ENCODE measurements at places on chromosomes 16 and 17. TPM values are rescaled to one million over a fixed set of nuclear protein-coding genes. Genes with fewer than 3 reads are reported as not detected.

Gene RDM1
- not detected for total RNA-seq

Gene PPY
- not detected for total RNA-seq

Gene MYH2
- not detected for total RNA-seq

Gene CASKIN1
- total RNA-seq = 0.20 TPM

Gene MTHFSD
- total RNA-seq = 19.0 TPM

Gene CTRB1
- total RNA-seq = not detected

Gene RUNDC3A
- 0.20 TPM for total RNA-seq

Gene ICAM2
- 3.9 TPM for total RNA-seq

Gene HEATR9
- not detected for total RNA-seq

Gene CDH5
- 3.6 TPM for total RNA-seq

Gene TOP2A
- 37.4 TPM for total RNA-seq

Gene PERCC1
- total RNA-seq = not detected

Gene ZFPM1
- total RNA-seq = 2.8 TPM

Measured in smooth muscle cell of the pulmonary artery (primary cell).